Right lobe of liver (tissue), 6 donors: ENCODE measurements at places on chromosomes 4 and X. TPM values are rescaled to one million over a fixed set of nuclear protein-coding genes. Genes with fewer than 3 reads are reported as not detected.

GRCh38 chrX:13364230-13364857, 44.5 kb upstream of the ATXN3L start:
- no peak overlapping the region for H3K4me3 ChIP-seq
- no peaks in the 10 kb centered on the region for H3K36me3 ChIP-seq
- DNase-seq: no peak
- no peaks in the 10 kb centered on the region for H3K27me3 ChIP-seq
- no peaks in the 10 kb centered on the region for H3K4me1 ChIP-seq

DNA sequence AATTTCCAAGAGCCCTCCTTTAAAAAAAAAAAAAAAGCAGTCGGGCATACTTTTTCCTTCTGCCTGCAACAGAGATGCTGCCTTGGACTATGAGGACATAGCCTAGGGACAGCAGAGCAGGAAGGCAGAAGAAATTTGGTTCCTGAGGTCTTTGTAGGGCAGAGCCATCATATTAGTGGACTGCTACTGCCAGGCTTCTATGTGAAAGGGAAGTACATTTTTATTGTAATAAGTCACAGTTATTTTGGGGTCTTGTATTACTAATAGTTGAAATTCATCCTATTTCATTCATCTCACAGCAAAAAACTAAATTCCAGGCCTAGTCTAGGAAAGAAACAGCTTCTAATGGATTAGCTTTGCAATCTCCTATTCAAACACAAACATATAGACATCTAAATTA, 211.2 kb downstream of the NSUN7 start:
- no peak for DNase-seq
- H3K4me1 ChIP-seq: no peaks in the 10 kb centered on the region
- H3K27ac ChIP-seq: no peak overlapping the region
- H3K4me3 ChIP-seq: no peak overlapping the region

The C4orf51 gene
- not detected for total RNA-seq

The ADH1B gene
- 4,444 TPM for total RNA-seq

The UGT2B10 gene
- total RNA-seq: 588 TPM
